Retina (tissue), 1 donor: ENCODE measurements at places on chromosomes 4 and X.

DNA sequence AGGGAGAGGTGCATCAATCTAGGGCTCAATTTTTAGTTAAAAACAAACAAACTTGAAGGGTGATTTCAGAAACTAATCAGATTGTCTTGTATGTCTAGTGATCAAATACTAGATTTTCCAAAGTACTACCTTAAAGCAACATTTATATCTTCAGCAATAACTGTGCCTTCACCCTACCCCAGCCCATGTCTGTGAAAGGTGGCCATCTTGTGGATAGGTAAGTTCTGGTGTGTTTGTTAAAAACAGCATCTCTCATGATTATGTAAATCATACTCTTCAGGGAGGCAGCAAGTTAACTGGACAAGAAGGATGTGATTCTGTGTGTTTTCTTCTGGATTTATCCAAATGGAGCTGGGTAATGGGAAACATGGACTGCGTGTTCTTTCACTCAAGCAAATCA is 81.4 kb upstream of the ACSL1 start:
- DNase-seq, result no peak

DNA sequence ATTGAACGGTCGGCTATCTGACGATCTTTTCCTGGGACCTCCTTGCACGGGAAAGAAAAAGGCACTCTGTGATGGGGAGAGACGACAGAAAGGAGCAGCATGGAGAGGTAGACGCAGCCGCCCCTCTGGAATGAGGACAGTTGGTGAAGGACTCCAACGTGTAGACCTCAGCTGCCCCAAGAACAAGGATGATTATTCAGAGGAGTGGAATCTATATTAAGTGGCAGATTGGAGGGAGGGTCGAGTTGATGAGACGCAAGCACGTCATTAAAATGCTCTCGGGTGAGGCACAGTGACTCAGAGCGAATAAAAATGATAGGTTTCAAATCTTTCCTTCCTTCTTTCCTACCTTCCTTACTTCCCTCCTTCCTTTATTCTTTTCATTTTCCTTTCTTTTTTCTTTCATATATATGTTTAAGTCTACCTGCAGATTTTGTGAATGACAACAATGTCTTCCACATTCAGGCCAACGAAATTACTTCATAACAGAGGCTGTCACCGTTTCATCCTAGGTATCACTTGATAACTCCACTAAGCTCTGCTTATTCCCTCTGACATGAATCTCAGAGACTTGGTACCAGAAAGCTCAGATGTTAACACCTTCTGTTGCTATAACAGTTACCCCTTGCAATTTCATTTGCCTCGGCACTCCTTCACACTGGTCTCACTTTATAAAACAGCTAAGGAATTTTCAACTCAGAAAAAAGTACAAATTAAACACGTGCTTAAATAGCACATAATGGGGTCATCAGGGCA is 110.0 kb upstream of the PPARGC1A start:
- DNase-seq, result no peak

DNA sequence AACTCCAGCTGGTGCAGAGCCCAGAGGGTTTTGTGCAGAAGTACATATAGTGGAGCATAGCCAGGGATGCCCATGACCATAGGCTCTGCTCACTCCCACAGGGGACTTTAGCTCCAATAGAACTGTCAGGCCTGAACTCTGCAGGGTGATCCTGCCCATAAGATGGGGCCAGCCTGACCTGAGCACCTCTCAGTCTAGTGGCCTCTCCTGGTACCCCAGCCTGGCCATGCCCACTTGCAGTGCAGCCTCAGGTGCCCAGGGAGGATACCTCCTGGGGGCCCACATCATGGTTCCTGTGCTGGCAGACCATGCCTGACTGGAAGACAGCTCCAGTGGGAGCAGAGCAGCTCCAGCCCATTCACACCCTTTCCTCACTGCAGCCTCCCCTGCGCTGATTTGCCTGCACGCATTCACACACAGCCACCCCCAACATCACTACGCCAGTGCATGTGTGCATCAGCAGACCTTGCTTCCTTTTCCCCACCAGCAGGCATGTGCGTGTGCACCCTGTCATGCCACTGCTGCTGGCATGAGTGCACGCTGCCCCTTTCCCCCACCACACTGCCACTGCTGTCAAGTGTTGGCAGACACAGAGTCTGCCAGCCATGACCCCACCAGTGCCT is 53.0 kb upstream of the MMAA start:
- DNase-seq, result no peak

DNA sequence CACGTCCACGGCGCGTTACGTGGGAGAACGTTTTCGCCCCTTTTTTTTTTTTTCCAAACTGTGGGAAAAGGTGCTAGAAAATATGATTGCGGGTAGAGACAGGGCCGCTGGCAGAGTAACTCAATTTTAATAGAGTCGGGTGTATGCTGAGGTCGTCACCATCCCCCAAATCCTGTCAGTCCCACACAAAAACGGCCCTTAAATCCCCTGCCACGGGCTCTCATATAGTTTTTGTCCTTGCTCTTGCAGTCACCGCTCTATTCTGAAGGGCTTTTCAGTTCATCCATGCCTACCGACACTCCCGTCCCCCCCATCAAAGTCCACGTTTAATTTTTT is 796 bp upstream of the MED14 start:
- no peak for DNase-seq

- no peak for DNase-seq
Observed at GRCh38 chr4:40003986-40004385, 26.3 kb upstream of the PDS5A start.

DNA sequence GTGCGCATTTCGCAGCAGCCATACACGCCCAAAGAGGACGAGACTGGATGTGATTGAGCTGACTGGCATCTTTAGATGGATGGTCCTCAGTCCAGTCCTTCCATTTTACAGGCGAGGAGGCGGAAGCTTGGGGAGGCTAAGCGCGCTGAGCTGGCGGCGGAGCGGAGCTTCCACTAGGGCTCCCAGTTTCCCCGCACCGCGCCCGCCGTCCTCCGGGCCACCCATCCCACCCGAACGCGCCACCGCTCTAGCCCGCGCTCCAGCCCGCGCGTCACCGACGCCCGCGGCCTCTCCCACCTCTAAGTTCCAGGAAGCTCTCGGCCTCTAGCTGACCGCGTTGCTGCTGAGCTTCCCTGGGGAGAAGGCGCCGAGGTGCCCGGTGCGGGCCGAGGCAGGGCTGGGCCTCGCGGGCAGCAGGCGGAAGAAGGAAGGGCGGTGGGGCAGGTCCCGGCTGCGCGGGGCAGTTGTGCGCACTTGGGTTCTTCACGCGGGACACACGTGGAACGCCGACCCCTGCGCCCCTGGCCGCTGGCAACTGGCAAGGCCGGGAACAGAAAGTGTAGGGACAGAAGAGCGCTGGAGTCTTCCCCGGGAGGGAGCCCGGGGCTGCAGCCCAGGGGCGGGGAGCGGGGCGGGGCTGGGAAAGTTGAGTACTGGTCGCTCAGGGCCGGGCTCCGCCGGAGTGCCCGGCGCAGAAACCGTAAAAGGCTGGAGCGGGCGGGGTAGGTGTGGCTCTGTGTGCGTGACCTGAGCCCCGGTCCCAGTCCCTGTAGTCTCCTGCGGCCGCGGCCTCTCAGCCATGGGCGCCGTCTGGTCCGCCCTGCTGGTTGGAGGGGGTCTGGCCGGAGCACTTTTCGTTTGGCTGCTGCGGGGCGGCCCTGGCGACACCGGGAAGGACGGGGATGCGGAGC is at the start of gene STBD1:
TSS of gene STBD1 (plus strand) at position 763 of the 911 bp plus-strand sequence. CDS start at position 800, 37 bp downstream.
- DNase-seq, result peak; percentile 91

DNA sequence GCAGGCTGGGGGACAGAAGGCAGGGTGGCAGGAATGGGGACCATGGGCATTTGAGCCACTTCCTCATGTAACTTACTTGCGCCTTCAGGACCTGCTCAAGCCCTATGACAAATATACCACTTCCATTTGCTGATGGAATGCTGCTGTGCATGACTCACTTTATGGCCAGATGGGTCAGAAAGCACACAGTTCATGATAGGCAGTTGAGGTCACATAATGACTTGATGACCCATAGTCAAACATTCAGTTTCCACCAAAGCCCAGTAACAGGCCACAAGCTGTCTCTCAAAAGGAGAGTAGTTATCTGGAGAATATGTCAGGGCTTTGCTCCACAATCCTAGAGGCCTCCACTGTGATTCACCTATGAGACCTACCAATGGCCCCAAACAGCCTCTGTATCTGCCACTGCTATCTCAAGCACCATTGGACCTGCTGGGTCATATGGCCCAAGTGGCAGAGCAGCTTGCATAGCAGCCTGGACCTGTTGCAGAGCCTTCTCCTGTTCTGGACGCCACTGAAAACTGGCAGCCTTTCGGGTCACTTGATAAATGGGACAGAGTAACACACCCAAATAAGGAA is 5.3 kb upstream of the PAPSS1 start:
- no peak for DNase-seq

DNA sequence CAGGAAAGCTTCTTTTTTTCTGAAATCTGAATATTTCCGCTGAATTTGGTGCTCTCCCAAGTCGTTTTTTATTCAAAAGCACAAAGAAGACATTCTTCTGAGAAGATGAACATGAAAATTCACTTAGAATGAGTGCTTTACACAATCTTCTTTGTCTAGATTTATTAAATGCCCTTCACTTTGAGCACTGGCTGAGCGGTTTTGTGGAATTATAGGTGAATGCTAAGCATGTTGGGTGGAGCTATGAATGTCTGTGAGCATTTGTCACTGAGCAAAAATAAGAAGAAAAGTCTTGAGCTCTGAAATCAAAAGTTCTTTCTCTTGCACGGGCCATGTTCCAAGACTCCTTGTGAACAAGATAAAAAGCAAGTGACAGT is 13.1 kb downstream of the GASK1B start:
- no peak for DNase-seq

GRCh38 chrX:136627409-136627808 is 20.5 kb upstream of the CD40LG start:
- DNase-seq, result no peak
